Mesenteric fat pad (tissue), 1 donor: ENCODE measurements at places on chromosomes 6 and 20.

- no peak for DNase-seq
These were observed 35.1 kb upstream of the DUSP22 start for GRCh38 chr6:257031-257725.

- no peak for DNase-seq
These were observed at the start of gene SYNGAP1 for GRCh38 chr6:33419580-33420490. SYNGAP1 (plus strand) TSS chr6:33420065; CDS start chr6:33420265, 200 bp downstream.

GRCh38 chr20:48687117-48687800 lies 140.5 kb downstream of the PREX1 start:
- no peak for DNase-seq

GRCh38 chr6:115765966-115766365 lies 294.7 kb downstream of the FRK start:
- DNase-seq = no peak

- DNase-seq = no peak
These were observed 63.9 kb downstream of the MAP7 start for GRCh38 chr6:136486357-136486756.

GRCh38 chr6:52210227-52210626 lies 24.1 kb downstream of the IL17A start:
- DNase-seq = no peak

- DNase-seq = no peak
These were observed 68.0 kb upstream of the KCNQ5 start for GRCh38 chr6:72553531-72554511.

DNA sequence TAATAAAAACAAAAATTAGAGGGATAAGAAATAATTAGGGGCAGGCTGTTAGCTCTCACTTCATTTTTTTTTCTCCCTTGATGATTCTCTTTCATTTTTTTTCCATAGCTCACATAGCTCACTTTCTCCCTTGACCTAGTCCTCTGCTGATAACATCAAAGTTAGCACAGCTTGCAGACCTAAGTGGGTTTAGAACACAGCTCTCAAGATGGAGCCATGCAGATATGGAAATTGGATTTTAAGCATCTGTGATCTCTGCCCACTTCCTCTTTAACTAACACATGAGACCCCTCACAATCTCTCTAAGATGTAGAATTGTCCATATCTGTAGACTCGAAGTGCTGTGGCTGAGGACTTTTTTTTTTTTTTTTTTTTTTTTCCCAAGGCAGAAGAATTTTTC lies 257.1 kb downstream of the SOX4 start:
- no peak for DNase-seq

DNA sequence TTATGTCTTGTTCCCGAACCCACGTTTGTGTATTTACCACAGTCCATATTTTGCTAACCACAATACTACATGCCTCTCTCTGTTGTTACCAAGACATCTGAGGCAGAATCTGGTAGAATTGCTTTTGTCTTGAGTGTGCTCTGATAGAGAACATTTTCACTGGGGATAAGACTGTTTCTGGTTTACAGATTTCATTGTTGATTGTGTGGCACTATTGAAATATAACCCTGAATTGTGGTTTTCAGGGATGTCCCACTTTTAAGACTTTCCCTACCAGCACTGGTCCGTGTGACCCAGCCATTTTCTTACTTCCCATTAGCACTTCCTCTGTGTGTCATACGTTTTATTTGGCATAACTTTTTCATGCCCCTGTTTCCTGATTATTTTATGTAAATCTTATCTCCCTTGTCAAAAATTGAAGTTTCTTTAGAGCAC lies 12.2 kb downstream of the NCOA7 start:
- no peak for DNase-seq

DNA sequence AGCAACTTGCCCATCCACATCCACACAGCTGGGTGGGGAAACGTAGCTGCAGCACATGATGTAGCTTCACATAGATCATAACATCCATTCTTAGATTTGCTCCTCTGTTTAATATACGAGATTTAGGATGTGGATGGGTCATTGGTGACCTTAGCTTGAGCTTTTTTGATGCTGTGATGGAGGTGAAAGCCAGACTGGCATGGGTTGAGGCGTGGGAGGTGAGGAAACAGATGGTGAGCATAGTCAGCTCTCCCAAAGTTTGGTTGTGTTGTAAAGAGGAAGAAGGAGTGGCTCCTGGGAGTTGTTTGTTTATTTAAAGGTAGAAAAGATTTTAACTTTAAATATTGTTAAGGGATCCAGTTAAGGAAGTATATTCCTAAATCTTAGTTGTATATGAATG lies 5.3 kb downstream of the ARFGEF2 start:
- DNase-seq = no peak
